ENCODE measurements at places on chromosomes 11 and 22.

DNA sequence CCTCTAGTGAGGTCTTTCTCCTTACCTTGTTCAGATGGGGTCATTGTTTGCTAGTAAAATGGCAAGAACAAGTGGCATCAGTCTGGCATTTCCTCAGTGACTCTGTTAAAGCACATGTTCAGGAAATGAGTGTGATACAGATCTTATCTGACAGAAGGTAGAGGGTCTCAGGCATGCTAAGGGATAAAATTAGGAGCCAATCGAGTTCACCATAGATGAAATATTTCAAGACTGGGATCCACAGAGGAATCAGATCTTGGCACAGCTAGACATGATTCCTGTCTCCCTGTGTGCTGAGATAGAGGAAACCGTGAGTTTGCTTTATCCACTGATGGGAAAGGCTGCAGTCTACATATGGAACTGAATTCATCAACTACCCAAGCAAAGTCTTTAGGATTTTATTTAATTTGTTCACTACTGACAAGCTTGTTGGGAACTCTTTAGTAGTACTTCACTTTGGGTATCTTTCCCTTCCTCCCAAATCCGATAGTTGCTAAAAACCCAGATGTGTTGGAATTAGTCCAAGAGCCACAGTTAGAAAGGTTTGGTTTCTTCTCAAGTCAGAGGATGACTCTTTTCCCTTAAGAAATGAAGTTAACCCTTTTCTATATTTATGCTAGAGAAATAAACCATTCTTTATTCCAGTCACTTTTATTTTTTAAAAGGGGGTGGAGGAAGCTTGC is 18.4 kb downstream of the FAM118B start:
- no peak for DNase-seq

DNA sequence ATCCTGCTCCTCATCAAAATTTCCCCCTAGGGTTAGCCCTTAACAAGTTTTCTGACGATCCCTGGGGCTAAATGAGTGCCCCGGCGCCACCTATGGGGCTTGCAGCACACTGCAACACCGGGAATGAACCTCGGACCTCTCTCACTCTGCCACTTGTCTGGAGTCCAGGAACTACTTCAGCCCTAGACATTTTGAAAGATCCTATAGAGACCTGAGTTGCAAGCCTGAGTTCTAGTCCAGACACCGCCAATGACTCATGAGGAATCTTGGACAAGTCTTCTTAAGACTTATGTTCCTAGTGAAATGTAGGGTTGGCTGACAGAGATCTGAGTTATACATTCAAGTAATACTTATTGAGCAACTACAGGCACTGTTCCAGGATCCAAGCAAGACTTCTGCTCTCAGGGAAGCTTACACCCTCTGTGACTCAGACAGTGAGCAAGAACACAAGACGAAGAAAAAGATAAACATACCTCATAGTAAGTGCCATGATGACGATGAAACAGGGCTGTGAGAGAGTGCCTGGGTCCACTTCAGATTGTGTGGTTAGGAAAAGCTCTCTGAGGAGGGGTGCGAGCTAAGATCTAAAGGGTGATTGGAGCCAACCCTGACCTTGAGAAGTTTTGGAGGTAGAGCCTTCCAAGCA is 10.2 kb upstream of the STK33 start:
- DNase-seq = peak; percentile 18

DNA sequence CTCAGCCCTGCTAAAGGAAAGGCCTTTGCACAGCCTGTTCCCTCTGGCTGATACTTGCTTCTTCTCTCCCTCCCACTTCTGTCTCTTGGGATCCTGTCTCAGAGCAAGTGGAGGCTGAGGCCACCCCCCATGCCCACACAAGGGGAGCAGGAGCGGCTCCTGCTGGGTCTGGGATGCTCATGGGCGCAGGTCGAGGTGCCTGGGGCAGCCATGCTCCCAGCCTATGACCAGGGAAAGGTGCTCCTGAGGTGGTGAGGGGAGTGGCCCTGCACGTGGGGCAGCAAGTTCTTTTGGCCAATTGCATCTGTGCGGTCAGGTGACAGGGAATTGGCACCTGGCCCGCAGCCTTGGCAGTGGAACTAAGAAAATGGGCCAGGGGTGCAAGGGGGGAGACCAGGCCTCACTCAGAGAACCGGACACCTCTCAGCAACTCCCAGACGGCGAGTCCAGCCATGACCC is 1.5 kb downstream of the MAPK11 start:
- DNase-seq = no peak

DNA sequence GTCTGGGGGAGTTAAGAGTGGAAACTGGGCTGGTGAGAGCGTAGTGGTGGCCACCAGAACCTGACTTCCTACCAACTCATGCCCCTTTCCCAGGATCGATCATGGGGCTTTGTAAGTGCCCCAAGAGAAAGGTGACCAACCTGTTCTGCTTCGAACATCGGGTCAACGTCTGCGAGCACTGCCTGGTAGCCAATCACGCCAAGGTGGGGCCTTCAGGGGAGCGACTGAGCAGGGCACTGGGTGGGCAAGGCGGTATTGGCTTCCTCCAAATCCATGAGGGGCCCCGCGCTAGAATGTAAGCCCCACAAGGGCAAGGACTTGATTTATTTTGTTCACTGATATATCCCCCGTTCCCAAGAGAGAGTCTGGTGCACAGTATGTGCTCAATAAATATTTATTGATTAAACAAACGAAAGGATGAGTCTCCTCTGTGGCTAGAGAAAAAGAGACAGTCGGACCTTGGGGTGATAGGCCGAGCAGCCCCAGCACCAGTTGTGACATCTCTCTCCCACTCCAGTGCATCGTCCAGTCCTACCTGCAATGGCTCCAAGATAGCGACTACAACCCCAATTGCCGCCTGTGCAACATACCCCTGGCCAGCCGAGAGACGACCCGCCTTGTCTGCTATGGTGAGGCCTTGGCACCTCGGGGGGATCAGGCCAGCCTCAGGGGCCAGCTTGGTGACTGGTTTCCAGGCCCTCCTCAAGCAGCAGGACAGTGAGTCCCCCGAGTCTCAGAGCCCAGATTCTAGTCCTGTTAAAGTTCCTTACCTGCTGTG is 765 bp downstream of the ZFPL1 start:
- DNase-seq = no peak

- no peak for DNase-seq
Observed at GRCh38 chr22:40040927-40041326, 46.2 kb downstream of the FAM83F start.

DNA sequence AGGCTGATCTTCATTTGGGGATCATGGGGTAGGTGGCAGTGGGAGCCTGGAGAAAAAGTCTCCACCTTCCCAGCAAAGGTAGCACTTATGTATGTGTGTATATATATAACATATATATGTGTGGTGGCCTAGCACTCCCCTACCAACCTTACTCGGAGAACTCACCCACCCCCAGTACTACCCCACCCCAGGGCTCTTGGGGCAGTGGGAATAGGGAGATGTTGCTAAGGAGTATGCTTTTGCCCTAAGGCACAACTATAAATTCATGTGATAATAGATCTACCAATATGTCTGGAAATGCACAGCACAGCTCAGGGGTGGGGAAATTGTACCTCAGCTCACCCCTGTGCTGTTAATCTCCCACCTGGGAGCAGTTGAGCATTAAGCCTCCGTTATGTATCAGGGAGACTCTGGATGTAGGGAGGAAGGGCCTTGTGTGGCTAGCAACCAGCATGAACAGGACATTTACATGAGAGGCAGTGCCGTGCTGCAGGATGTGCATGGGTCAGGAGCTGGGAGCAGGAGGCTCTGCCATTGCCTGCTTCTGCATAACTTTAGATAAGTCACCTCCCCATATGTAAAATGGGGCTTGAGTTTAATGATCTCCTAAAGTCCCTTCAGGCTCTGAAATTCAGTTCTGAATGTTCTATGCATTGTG is 57.3 kb downstream of the C11orf91 start:
- no peak for DNase-seq

GRCh38 chr11:133078012-133078411 is 454.3 kb downstream of the OPCML start:
- DNase-seq = no peak

DNA sequence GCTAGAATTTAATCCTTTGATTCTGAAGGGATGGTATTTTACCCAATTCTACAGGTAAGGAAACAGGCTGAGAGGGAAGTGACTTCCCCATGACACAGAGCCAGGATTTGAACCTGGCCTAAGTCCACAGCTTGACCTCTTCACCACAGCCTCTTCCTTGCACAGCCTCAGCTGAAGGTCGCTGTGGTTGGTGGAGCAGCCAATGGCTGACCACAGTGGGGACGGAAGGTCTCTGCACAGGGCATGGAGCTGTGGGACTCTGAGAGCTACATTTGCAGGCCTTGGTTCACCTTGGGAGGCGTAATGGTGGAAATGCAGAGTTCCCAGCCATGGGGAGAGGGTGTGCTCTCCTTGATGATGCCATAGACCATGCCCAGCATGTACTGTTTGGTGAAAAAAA is 295.0 kb downstream of the DDX10 start:
- DNase-seq = no peak

DNA sequence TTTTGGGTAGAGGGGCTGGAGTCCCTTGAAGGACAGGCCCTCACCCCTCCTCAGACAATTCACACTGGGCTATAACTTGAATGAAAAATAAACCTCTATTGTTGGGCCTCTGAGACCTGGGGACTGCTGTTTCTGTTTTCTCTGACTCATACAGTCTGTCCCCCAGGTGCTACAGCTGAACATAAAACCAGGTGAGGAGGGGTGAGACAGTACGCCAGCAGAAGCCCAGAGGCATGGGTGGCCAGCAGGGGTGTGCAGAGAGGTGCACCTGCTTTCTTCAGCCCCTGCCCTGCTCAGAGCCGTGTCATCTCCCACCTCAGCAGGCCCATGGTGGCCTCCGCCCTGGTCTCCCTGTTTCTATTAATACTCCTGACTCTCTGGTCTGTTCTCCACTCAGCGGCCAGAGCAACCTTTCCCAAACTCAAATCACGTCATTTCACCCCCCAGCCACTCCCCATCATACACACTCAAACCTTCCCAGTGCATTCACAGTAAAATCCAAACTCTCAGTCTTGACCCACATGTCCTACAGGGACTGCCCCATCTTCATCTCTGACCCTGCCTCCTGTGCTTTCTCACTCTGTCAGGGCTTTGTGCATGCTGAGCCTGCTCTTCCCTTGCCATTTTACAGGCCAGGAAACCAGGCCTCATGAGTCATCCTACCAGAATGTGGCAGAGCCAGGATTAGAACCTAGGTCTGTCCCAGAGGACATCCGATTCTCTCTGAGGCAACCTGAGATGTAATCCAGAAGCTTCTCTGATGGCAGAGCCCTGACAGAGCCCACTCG is 5.4 kb upstream of the IL2RB start:
- no peak for DNase-seq

DNA sequence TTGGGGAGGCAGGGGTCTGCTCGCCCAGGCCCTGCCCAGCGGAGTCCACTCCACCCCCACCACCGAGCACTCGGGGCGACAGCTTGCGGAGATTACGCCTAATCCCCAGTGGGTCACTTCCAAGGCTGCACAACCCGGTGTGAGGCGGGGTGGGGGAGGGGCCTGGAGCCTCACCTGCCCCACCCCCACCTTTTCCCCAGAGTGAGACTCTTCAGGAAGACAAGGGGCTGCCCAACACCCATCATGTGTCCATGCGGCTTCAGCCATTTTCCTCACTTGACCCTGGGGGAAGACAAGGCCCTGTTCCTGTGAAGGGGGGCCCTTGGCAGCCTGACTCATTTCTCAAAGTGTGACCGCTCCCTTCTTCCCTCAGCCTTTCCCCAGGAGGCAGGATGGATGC is 12.5 kb downstream of the SYNGR1 start:
- no peak for DNase-seq

DNA sequence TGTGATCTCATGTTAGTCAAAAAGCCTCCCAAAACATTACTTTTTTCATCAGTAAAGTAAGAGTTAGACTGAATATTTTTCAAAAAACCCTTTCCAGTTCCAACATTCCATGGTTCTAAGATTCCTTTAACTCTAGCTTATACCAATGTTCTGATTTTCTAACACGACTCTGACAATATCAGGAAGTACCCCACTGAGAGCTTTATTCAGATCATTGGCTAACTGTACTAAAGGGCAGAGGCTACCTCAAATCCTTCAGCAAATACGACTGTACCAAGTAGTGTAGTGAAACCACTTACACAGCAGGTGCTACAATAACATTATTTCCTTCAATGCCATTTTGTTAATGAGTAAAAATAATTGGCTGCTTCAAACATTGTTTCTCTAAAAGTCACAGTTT is 213.4 kb upstream of the PITPNB start:
- DNase-seq = no peak
